ENCODE measurements at places on chromosomes 7 and 10.

- DNase-seq = no peak
Observed at GRCh38 chr7:132090444-132090843, 485.8 kb downstream of the PLXNA4 start.

DNA sequence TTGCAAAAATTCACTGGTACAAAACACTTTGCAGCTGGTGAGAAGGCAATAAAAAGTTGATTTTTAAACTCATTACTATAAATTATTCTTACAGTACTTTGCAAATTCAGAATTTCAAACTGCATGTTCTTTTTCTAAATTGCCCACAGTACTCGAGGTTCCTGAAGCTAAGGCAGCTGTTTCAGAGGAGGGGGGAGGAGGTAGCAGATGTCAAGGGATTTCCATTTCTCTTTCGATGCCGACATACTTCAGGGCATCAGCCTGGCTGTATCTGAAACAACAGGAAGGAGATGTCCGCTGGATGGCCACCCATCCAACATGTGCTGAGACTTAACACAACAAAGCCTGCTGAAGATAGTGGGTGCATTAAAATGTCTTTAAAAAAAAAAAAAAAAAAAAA, 76.7 kb downstream of the EZH2 start:
- no peak for DNase-seq

DNA sequence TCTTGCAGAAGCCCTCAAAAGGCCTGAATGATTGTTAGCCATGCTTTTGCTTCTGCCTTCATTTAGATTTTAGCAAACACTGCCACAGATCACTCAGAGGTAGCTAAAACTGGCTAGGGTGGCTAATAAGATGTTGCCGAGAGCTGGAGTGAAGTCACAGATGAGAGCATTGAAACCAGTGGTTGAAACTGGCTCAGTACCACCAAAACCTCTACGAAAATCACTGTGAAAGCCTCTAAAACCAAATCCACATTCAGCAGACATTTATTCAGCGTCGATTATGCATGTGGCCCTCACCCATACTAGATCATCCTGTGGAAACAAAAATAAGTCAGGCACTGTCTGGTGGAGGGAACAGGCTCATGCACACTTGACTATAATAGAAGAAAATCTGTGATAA, 50.8 kb downstream of the PIK3CG start:
- no peak for DNase-seq

- no peak for DNase-seq
Observed at GRCh38 chr10:4109469-4109868, 324.5 kb upstream of the KLF6 start.

- no peak for DNase-seq
Observed at GRCh38 chr10:87593702-87594101, 66.0 kb upstream of the PAPSS2 start.

GRCh38 chr10:12807096-12807755, 194.3 kb downstream of the CCDC3 start:
- DNase-seq = no peak
